ENCODE measurements at places on chromosomes 3 and 15.
A peak's percentile ranks its signal among the peaks of the same experiment; 100 is the strongest.

DNA sequence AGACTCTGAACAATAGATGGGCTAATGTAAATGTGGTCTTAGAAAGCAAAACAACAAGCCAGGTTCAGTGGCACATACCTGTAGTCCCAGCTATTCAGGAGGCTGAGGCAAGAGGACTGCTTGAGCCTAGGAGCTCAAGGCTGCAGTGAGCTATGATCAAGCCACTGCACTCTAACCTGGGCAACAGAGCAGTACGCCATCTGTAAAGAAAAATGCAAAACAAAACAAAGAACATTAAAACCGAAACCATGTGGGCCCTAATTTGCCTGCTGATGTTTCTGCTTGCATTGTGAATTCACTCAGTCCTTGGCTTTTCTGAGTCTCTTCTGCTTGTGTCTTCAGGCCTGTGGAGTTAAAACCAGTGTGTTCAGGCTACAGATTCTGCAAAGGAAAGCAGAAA lies 56.7 kb downstream of the CCNL1 start:
- DNase-seq, result no peak

DNA sequence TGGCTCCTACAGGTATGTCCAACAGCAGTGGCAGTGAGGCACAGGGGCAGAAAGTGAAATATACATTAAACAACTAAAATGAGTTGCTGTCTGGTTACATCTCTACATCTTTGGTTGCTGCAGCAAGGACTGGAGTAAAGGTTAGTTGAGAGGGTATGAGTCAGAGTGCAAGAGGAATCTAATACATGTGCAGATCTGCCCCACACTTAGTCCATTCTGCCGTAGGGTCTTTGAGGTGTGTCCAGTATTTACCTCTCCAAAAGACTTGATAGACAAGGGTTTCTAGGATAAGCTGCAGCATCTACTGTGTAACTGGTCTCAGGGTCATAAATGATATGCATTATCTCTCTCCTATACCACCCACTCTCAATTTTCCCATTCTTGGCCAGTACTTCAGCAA lies 6.2 kb upstream of the NEDD4 start:
- DNase-seq, result no peak

GRCh38 chr3:181274025-181274424 lies 284.5 kb upstream of the DNAJC19 start:
- no peak for DNase-seq

DNA sequence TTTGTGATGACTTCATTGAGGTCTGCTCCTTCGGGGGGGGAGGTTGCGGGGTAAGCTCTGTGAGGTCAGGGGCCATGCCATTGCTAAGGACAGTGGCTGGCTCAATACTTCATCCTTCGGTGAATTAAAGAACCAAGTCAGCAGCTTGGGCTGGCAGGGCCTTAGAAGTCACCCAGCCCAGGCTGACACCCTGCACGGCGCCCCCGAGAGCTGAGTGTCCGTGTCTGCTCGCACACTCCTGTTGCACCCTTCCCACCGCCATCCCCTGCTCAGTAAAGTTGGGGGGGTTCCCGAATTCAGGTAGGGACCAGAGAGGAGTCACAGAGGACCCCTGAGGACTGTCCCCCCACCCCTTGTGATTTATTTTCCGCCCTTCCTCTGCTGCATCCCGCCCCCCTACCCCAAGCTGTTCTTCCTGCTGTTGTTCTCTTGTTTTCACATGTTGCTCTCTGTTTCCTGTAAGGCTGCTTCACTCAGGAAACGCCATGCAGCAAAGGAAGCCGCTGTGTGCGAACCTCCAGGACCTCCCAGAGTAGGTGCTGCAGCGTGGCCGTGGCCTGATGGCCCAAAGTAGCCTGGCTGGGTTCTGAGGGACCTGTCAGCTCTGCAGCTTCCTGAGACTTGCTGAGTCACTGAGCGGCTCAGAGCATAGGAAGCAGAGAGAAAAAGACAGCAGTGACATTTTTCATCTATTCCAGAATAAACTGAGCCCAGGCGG lies 14.4 kb downstream of the EFCC1 start:
- no peak for DNase-seq

- no peak for DNase-seq
Observed at GRCh38 chr3:109114746-109115145, 3.2 kb downstream of the MORC1 start.

DNA sequence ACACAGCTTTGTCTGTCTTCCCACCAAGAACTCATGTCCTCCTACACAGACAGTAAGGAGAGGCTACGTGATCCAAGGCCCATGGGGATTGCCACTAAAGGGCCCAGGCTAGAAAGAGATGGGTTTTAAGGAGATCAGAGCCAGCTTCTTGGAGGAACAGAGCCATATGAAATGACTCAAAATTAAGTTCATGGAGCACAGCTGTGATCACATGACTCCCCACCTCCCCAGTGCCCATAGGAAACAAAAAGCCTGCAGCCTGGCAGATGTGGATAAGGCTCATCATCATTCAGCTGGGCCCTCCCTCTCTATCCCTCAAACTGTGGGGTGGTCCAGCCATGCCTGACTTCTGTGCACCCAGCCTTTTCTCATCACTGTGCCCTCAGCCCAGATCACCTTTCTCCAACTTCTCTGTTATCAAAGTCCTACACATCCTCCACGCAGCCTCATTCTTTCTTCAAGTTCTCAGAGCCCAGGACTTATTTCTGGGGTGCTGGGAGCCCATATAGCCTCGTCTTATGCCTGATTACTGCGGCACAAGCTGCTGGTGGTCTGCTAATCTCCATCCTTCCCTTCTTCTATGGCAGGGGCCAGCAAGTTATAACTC lies 137.6 kb downstream of the SMAD6 start:
- no peak for DNase-seq

DNA sequence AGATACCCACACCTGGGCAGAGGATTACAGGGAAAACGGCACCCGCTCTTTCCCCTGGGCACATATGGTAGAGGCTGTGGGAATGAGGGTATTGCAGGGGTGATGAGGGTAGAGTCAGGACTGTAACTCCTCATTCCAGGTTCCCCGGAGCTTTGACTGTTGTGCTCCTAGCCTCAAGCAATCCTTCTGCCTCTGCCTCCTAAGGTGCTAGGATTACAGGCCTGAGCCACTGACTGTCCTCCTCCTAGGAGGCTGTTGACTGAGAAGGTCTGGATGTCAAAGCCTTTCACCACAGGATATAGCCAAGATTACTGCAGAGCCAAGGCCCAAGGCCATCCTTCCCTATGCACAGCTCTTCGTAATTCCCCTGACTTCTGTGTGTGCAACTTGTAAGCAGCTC lies 1.1 kb upstream of the MPI start:
- DNase-seq, result no peak

DNA sequence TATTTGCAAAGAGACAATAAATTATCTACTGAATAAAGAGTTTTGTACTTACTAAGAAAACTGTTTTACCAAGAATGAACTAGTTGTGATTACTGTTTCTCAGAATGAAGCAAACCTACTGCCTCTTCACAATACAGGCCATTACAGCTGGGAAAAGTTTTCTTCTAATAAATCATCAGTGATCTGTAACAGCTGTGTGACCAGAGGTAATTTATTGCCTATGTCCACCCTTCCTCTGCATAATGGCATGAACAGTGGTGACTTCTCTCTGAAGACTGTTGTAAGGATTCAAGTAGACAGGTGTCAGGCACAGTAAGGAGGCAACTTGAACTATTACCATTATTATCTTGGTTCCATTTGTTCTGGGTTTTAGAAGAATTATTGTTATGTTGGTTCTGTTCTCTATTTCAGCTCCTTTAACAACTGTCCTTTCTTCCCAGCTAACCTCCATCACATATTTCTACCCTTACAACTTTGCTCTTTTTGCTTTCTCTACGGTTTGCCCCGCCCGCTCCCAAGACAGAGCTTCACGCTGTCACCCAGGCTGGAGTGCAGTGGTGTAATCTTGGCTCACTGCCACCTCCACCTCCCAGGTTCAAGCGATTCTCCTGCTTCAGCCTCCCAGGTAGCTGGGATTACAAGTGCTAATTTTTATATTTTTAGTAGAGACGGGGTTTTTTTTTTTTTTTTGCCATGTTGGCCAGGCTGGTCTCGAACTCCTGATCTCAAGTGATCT lies 51.5 kb downstream of the PRKAR2A start:
- no peak for DNase-seq

DNA sequence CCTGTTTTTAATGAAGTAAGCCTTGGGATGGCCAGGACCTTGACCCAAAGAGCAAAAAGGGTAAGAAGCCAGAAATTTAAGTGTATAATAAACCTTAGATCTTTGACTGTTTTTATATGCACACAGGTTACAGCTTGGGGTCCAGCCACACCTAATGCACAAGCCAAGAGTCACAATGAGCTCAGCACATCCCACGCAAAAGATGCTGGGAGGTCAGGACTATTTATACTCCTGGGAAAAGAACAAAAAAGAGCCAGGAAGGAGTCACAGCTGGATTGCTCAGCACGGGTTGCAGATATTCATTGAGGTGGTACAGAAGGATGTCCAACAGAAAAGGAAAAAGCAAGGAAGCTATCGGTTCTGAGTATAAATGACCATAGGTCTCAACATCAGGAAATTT lies 536.3 kb downstream of the NTRK3 start:
- no peak for DNase-seq

GRCh38 chr3:191244242-191244867 lies 45.3 kb downstream of the OSTN start:
- DNase-seq, result peak; percentile 30

DNA sequence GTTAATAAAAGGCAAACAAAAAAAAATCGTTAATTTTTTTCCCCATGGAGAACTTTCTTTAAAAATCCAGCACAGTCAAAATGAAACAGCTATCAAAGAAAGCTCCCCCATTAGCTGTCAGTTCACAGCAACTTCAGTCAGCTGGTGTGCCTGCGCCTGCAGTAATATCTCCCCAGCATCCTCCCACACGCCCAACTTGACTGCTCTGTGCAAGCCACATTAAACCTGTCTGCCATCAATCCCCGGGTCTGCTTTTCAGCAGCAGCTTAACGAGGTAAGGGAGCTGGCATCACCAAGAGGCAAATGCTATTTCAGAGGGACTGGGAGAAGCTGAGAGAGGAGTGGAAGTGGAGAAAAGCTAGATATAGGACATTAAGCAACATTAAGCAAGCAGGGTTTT lies 337.5 kb downstream of the GAP43 start:
- DNase-seq, result no peak

DNA sequence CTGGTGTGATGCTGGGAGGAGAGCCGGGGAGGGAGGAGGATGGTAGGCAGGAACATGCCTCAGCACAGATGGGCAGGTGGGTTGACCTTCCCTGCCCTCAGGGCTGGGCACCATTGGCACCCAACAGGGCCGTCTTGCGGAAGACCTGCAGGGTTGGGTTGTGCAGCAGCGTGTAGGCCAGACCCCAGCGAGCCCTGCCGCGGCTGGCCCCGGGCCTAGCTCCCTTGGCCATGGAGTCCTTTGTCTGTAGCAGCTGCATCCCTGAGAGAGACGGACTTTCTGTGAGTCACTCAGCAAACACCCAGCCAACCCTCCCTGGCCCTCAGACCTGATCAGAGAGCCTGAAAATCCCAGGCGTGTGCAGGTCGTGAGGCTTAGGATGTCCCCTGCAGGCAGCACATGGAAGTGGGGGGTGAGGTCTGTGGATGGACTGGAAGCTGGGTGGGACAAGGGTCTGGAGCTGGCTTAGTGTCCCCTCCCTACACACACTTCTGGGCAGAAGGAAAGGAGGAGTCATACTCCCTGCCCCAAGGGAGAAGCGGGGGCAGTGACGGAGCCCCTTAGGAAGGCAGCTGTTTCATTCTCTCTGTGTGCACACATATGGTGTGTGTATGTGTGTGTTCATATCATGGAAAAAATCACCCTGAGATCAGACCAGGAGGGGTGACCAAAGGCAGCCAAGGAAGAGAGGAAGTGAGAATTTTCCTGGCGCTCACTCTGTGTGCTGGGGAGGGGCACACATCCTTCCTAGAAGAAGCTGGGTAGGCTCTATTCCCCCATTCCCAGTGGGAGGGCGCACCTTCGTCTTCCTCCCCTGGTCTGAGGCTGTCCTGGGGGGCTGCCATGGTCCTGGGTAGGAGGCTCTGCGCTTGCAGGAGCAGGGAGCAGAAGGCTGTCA lies 6.7 kb downstream of the ISLR start:
- no peak for DNase-seq

DNA sequence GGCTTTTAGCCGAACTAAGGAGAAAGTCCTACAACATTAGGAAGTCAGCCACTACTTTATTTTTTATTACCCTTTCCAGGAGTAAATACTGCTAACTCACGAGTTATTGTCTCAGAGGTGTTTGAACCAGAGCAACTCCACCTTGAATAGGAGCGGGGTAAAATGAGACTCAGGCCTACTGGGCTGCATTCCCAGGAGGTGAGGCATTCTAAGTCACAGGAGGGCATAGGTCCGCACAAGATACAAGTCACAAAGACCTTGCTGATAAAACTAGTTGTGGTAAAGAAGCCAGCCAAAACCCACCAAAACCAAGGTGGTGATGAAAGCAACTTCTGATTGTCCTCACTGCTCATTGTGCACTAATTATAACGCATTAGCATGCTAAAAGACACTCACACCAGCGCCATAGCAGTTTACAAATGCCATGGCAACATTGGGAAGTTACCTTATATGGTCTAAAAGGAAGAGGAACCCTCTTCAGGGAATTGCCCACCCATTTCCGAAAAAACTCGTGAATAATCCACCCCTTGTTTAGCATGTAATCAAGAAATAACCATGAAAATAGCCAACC lies 555.9 kb downstream of the IGSF11 start:
- DNase-seq, result no peak

GRCh38 chr15:88284318-88284998 lies 27.9 kb upstream of the NTRK3 start:
- DNase-seq, result no peak

GRCh38 chr3:148026009-148026588 lies 616.9 kb downstream of the ZIC1 start:
- no peak for DNase-seq

DNA sequence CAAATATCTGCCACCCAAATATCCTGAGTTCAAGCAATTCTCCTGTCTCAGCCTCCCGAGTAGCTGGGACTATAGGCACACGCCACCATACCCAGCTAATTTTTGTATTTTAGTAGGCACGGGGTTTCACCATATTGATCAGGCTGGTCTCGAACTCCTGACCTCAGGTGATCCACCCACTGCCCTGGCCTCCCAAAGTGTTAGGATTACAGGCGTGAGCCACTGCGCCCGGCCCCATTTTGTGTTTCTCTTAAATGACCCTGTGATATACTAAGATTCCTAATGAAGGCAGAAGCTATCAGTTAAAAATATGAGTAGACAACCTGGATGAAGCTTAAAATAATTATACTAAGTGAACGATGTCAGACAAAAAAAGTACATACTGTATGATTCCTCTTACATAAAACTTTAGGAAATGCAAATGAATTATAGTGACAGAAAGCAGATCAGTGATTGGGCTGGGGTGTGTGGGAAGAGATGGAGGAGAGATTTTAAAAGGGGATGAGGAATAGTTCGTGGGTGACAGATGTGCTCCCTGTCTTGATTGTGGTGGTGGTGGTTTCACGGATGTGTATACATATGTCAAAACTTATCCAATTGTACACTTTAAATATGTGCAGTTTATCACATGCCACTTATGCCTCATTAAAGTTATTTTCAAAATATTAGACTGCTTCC lies 3.8 kb upstream of the KLHL40 start:
- DNase-seq, result no peak

DNA sequence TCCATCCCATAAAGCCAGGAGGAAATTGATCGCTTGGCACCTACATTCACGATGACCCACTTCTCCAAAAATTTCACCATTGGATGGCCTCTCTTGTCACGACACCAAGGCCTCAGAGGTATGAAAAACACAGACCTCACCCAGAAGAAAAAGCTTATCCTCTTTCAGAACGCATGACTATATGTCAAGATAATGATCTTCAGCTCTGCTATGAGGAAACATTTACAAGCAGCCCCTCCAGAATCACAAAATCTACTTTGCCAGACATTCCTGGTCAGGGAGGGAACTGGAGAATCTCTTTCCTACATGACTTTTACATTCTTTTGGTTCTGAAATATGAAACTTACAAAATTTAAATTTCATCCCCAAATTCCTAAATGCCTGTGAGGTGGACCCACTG lies 122.7 kb downstream of the WNT5A start:
- DNase-seq, result no peak
